G401 (cell line): ENCODE measurements at places on chromosomes 6 and 20.

GRCh38 chr6:111070105-111071005 lies 16.9 kb upstream of the SLC16A10 start:
- DNase-seq = no peak

- DNase-seq = no peak
These were observed 351.9 kb upstream of the PRND start for GRCh38 chr20:4369798-4370124.

GRCh38 chr6:489001-489400 lies 97.4 kb downstream of the IRF4 start:
- no peak for DNase-seq

GRCh38 chr20:14991023-14991422 lies 653.6 kb upstream of the FLRT3 start:
- no peak for DNase-seq

DNA sequence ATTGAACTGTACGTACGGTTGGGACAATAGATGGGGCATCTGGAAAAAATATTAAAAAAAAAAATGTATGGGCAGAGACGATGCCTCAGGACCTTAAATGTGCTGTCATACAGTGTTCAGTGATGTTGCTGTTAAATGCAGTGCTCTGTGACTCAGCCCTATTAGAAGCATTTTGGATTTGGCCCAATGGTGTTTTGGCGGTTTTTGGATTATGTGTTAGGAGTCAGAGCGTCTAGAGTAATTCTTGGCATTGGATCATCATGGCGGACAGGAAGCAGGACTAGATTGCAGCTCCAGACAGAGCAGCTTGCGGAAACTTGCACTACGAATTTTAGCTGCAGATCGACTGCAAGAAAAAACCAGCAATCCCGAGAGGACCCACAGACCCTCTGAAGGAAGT lies 280.0 kb downstream of the SOX4 start:
- no peak for DNase-seq
